ENCODE measurements at places on chromosomes 16 and 17. TPM values are rescaled to one million over a fixed set of nuclear protein-coding genes. Genes with fewer than 3 reads are reported as not detected.

DNA sequence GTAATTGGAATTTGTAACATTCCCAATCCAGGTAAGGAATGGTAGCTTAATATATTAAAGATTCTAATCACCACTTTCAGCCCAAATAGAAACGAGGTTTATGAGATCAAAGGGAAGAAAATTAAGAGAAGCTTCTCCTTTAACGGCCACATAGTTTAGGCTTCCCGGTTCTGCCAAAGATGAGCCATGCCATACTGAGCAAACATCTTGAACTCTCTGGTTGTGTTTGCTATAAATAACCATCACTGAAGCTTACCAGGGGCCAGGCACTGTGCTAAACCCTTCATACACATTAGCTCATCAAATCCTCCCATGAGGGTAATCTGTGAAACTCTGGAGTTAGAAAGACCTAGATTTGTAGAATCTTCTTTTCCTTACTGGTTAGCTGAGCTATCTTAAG, 2.8 kb downstream of the MYH11 start:
- DNase-seq, result no peak

GRCh38 chr16:65770752-65771151, 595.7 kb upstream of the CDH5 start:
- no peak for DNase-seq

DNA sequence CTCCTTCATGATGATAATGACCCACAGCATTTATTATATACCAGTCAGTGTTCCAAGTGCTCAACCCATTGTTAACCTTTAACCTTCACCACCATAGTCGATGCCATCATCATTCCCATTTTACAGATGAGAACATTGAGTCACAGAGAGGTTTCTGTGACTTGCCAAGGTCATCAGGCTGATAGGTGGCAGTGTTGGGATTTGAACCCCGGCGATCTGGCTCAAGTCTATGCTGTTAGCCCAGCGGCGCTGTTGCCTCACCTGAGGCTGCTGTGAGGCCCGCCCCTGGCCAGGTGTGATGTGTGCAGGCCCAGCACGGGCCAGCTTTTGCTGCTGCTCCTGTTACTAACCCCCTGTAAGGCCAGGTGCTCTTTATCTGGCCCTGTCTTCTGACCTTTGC, 101.2 kb downstream of the OR1D5 start:
- no peak for DNase-seq

- no peak for DNase-seq
Measured at GRCh38 chr17:18146980-18147379, 36.6 kb upstream of the ALKBH5 start.

- no peak for DNase-seq
Measured at GRCh38 chr16:57271867-57272495, 12.5 kb downstream of the PLLP start.

DNA sequence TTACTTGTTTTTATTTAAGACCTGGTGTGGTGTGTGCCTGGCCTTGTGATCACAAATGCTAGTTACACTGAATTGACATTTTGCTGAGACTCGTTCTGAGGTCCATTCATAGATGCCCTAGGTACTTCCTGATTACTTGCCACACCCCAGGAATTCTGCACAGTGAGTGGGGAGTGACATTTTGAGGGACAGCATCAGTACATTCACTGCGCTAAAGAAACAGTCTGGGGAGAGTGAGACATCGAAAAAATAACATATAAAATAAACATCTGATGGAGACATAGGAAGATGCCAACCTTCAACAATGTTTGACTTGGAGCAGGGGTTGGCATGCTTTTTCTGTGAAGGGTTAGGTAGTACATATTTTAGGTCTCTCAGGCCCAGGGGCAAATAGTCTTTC, 30.4 kb downstream of the ABCC1 start:
- no peak for DNase-seq

GRCh38 chr17:71505200-71505599, 615.6 kb upstream of the SOX9 start:
- no peak for DNase-seq

The AXIN2 gene
- total RNA-seq, result under 0.01 TPM

The ADAP2 gene
- 0.54 TPM for total RNA-seq

- peak; percentile 43 for DNase-seq
Measured at GRCh38 chr16:1771188-1771863, at the start of gene NME3. NME3 (minus strand) TSS chr16:1771543; CDS start chr16:1771534, 9 bp downstream.

- peak; percentile 34 for DNase-seq
Measured at GRCh38 chr17:60577147-60577915, 22.7 kb upstream of the PPM1D start.

- DNase-seq, result no peak
Measured at GRCh38 chr17:10156599-10156947, 41.8 kb downstream of the GAS7 start.

GRCh38 chr16:179211-180092, 807 bp upstream of the HBQ1 start:
- DNase-seq, result no peak

DNA sequence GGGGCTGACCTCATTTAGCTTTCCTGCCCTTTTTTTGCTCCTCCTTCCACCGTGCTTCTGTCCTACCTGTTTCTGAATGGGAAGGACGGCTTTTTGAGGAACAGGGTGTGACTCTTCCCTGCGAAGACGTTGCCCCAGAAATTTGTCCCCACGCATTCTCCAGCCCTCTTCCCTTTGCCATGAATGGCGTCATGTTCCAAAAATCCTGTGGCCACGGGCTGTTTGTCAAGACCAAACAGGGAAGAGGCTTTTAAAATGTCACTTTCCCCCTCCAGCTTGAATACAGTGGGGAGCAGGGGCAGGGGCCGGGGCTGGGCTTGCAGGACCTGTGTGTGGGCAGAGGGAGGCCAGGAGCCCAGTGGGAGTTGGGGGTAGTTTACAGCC, 13.9 kb downstream of the MPRIP start:
- DNase-seq, result no peak

The KCNAB3 gene
- total RNA-seq, result 1.1 TPM

The PIP4K2B gene
- total RNA-seq, result 55.5 TPM

The SREBF1 gene
- total RNA-seq, result 59.2 TPM

The KRT40 gene
- not detected for total RNA-seq

GRCh38 chr17:11302401-11303186, 61.6 kb downstream of the SHISA6 start:
- DNase-seq, result no peak

GRCh38 chr17:80377798-80378197, 37.2 kb upstream of the ENDOV start:
- DNase-seq, result no peak

The SP2 gene
- total RNA-seq, result 7.5 TPM

- DNase-seq, result peak; percentile 67
Measured at GRCh38 chr17:39863918-39864746, at the start of gene IKZF3. IKZF3 (minus strand) TSS chr17:39864312; CDS start chr17:39864126, 186 bp downstream.

The AATK gene
- total RNA-seq, result 7.0 TPM

GRCh38 chr16:57549730-57550129, 7.3 kb downstream of the ADGRG5 start:
- no peak for DNase-seq

The CCL11 gene
- total RNA-seq, result not detected

- DNase-seq, result peak; percentile 31
Measured at GRCh38 chr16:66551348-66551759, 1.0 kb upstream of the CKLF start.

DNA sequence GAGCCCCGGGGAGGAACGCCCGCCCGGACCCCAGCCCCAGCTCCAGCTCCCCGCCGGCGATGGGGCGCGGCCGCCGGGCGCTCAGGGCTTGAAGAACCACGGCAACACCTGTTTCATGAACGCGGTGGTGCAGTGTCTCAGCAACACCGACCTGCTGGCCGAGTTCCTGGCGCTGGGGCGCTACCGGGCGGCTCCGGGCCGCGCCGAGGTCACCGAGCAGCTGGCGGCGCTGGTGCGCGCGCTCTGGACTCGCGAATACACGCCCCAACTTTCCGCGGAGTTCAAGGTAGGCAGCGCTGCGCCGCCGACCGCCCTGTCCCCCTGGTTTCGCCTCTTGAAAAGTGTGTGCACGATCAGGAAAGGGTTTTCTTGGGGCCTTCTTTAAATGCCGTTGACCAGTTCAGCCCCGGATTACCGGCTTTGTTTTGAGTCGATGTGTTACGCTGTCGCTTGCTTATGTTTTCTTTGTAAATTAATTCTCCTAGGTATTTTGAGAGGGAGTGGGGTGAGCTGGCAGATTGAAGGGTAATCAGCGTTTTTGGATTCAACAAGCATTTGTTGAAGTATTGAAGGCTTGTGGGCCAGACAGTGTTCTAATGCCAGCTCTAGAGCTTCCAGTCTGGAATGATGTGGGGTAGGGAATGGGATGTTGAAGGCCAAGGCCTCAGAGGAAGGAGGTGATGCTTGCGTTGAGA, 681 bp downstream of the USP43 start:
- DNase-seq, result peak; percentile 62

DNA sequence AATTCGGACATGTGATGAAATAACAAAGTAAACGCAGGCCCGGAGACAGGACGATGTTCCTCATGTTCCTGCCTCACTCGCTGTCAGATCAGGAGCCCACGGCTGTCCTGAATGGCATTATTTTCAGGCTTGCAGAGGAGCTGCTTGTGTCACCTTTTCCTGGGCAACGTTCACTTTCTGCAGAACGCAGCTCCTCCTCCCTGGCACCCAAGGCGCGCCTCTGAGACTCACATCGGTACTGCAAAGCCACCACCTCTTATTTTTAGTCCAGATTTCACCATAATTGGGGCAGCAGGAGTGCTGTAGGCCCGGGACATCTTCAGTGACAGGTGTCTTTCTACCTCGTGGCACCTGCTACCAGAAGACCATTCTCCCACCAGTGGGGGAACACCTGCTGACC, 8.0 kb upstream of the C16orf96 start:
- no peak for DNase-seq

- no peak for DNase-seq
Measured at GRCh38 chr16:27678955-27679354, 129.0 kb downstream of the KATNIP start.

DNA sequence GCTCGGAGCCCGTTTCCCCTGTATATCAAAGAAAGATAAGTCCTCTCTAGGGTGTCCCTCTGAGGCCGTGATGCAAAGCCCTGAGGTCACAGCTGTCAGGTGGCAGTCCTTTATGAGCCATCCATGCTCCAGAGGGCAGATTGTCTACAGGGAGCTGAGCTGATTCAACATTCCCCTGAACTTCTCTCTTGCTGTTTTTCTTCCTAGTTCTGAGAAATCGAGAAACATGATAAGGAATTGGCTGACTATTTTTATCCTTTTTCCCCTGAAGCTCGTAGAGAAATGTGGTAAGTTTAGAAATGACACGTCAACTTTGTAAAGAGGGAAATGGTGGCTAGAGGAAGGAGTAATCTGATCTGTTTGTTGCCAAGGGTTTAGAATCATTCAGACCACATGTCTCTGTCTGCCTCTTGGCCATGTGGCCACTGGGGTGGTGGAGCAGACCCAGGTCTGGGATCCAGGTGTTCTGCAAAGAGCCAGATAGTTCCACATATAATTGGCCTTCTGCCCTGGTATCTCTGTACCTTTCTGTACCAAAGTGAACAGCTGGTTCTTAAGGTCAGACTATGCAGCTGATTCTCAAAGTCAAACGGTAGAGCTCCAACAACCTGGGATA, 3.5 kb downstream of the CTNS start:
- peak; percentile 58 for DNase-seq

DNA sequence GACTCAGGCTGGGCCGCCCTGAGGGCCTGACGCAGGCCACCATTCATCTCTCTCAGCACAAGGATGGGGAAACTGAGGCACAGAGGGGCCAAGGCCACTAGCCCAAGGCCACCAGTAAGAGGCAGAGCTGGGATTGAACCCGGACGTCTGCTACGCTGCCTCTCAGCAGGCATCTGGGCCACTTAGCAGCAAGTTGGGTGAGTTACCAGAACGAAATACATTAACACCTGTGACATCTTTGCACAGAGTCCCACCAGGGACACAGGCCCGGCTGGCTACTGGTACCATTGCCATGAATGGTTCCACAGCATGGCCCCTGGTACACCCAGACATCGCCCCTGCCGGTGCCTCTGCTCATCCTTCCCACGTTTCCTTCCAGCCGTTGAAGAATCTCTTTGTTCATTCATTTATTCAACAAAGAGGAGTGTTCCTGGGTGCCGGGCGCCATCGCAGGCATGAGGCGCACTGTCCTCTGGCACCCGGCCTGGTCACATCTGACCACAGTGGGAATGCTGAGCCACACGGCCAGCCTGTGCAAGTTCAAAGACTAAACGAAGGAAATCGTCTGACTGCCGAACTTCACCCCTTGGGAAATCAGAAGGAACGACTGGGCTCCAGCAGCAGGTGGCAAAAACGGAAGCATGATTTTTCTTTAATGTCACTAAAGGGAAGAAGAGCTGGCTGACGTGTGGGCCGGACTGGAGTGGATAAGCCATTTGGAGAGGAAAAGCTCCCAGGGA, 7.4 kb upstream of the ZNF469 start:
- no peak for DNase-seq

DNA sequence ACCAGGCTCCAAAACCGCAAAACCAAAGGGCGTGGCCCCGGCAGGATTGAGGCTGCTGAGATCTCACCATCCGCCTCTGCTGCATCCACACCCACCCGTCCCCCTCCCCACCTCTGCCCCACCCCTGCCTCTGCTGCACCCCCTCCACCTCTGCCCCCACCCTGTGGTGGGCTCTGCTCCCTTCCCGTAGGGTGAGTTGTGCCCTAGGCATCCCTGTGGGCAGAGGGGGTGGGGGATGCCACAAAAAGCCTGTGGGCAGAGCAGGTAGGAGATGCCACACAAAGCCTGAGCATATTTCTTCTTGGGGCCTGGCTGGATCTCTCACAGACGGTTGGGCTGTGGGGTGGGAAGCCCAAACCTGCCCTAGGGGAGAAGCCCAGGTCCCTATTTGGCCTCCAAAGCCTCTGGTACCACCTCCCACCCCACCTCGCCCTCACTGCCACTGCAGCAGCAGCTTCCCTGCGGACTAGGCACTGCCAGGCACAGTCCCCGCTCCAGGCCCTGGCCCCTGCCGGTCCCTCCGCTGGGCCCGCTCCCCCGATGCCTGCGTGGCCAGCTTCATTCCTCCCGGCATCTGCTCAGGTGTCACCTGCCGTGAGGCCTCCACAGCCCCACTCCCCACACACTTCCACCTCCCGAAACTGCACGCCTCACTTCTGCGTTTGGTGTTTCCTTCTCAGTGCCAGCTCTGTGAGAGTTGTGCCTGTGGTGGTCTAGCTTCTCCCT, 11.3 kb upstream of the PABPN1L start:
- no peak for DNase-seq

DNA sequence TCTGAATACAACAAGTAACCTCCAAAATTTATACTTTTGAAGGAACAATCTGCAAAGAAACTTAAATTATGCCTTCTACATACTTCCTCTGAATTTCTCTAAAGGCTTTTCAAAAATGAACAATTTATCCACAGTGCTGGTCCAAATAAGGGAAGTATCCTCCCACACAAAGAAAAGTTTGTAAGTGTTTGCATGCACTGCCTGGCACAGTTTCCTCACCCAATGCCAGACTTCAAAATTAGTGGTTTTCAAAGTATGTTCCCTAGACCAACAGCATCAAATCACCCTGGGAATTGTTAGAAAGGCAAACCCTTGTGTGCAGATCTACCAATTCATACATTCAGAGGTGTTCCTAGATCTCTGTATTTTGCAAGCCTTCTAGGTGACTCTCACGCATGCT, 82.5 kb downstream of the PCTP start:
- no peak for DNase-seq

All from hematopoietic multipotent progenitor cell (in vitro differentiated cells).